Activated naive CD8-positive, alpha-beta T cell treated with anti-CD3 and anti-CD28 coated beads, Interleukin-2, amount 50 U/mL, for 24 hours (primary cell): ENCODE measurements at places on chromosomes 2 and 18.

- DNase-seq, result no peak
Measured at GRCh38 chr2:195984923-195985726, 83.5 kb downstream of the DNAH7 start.

- no peak for DNase-seq
Measured at GRCh38 chr2:1224901-1225300, 188.4 kb upstream of the TPO start.

- DNase-seq, result no peak
Measured at GRCh38 chr2:235324324-235324723, 169.5 kb upstream of the AGAP1 start.

- no peak for DNase-seq
Measured at GRCh38 chr18:71625556-71626090, 918.5 kb downstream of the CBLN2 start.
